ENCODE measurements at places on chromosomes 6 and 20. TPM values are rescaled to one million over a fixed set of nuclear protein-coding genes. Genes with fewer than 3 reads are reported as not detected.

The VGLL2 gene
- total RNA-seq, result not detected

The BAG2 gene
- 1.7 TPM for total RNA-seq

The KIAA1755 gene
- total RNA-seq, result not detected

The RUNX2 gene
- 0.79 TPM for total RNA-seq

The GFRA4 gene
- total RNA-seq, result not detected

The ETV7 gene
- total RNA-seq, result not detected

The ECT2L gene
- 0.13 TPM for total RNA-seq

The PABPC1L gene
- 24.2 TPM for total RNA-seq

The HLA-DOA gene
- not detected for total RNA-seq

The SLC22A3 gene
- 8.6 TPM for total RNA-seq

The DSP gene
- 394 TPM for total RNA-seq

The TNF gene
- not detected for total RNA-seq

The RHAG gene
- total RNA-seq, result not detected

The ZSCAN23 gene
- total RNA-seq, result 2.4 TPM

The SIM1 gene
- not detected for total RNA-seq

The SAMD10 gene
- total RNA-seq, result 2.7 TPM

The TRIM27 gene
- total RNA-seq, result 27.0 TPM

The CD93 gene
- total RNA-seq, result under 0.01 TPM

The CAP2 gene
- total RNA-seq, result 2.1 TPM

The OOEP gene
- total RNA-seq, result not detected

The COL9A3 gene
- total RNA-seq, result not detected

The AGER gene
- total RNA-seq, result 0.26 TPM
